ENCODE measurements at places on chromosomes 4 and X. TPM values are rescaled to one million over a fixed set of nuclear protein-coding genes. Genes with fewer than 3 reads are reported as not detected.

Gene KLB
- not detected for total RNA-seq

Gene RAB9B
- 0.40 TPM for total RNA-seq

Gene PNMA3
- total RNA-seq = 0.80 TPM

Gene DAPP1
- 24.1 TPM for total RNA-seq

Gene PNMA6A
- total RNA-seq = 1.2 TPM

Gene GSX2
- not detected for total RNA-seq

Gene ABLIM2
- 0.32 TPM for total RNA-seq

Gene TXK
- total RNA-seq = 6.4 TPM

Gene SASH3
- 129 TPM for total RNA-seq

Gene DKK2
- total RNA-seq = not detected

Gene NAP1L5
- total RNA-seq = 6.0 TPM

Gene TMPRSS11A
- total RNA-seq = not detected

Gene HMX1
- not detected for total RNA-seq

Gene PCDH11X
- total RNA-seq = not detected

Gene HMGN5
- 1.9 TPM for total RNA-seq

Gene ARHGAP10
- 9.5 TPM for total RNA-seq

Gene CXCL11
- 0.13 TPM for total RNA-seq

Gene DHRSX
- 29.2 TPM for total RNA-seq

Gene SPANXC
- not detected for total RNA-seq

Gene MAGEA2
- not detected for total RNA-seq

Gene NPNT
- total RNA-seq = not detected

Gene SMIM10L2A
- total RNA-seq = 0.61 TPM

Gene NIPAL1
- total RNA-seq = 0.82 TPM

Gene SSX2
- total RNA-seq = not detected

Gene GJB1
- not detected for total RNA-seq

Gene SPCS3
- 176 TPM for total RNA-seq

Gene ZNF157
- 0.72 TPM for total RNA-seq

Gene ZDHHC15
- total RNA-seq = 0.13 TPM

Gene FMR1NB
- total RNA-seq = not detected

Gene TMSB4X
- 3,263 TPM for total RNA-seq

Gene MAGEB1
- not detected for total RNA-seq

Gene CHRNA9
- 0.08 TPM for total RNA-seq

Gene GPC4
- total RNA-seq = not detected

Gene RNF175
- not detected for total RNA-seq

Gene NUP62CL
- 3.7 TPM for total RNA-seq

Gene NUDT10
- 1.1 TPM for total RNA-seq

Gene TMEM150C
- not detected for total RNA-seq

Gene IGSF1
- not detected for total RNA-seq

Gene SPARCL1
- not detected for total RNA-seq

Gene DUSP21
- not detected for total RNA-seq

Measured in activated CD8-positive, alpha-beta memory T cell treated with anti-CD3 and anti-CD28 coated beads for 36 hours (primary cell).